ENCODE measurements at places on chromosomes 6 and 20.
A peak's percentile ranks its signal among the peaks of the same experiment; 100 is the strongest.

GRCh38 chr6:169328112-169328801, 74.6 kb upstream of the THBS2 start:
- DNase-seq, result no peak

DNA sequence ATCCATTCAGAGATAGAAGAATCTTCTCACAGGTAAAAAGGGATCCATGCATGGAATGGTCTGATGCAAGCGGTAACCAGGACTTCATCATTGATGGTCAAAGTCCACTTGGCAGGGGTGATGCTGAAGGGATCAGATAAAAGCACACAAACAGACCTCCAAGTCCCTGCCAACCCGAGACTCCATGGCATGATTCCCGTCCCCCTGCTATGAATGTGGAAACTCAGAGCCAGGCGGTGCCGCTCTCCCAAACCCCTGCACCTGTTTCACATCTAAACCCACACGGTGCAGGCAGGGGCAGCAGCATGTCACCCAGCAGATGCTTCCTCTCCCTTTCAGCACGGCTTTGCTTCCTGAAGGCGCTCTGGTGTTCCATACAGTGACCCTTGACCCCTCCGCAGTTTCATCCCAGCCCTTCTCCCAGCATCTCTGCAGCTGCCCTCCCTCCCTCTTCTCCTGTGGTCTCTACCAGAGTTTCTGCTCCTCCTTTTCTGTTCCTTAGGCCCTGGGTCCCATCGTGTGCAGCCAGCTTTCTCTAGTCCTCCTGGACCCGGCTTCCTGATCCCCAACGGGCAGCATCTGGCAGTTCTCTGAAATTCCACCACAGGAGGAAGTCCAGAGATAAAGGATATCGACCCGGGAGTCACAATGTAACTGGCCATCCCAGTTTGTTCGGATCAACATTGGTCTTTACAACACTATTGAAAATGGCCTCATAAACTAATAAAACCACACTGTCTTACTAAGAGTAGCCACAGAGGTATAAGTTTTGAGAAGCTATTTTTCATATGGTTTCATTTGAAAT, 235.0 kb downstream of the TTLL2 start:
- DNase-seq, result no peak

- DNase-seq, result no peak
These were observed 15.9 kb upstream of the MDFI start for GRCh38 chr6:41622206-41622988.

GRCh38 chr6:257031-257725, 35.1 kb upstream of the DUSP22 start:
- no peak for DNase-seq

GRCh38 chr6:19866173-19866984, 29.2 kb downstream of the ID4 start:
- DNase-seq, result peak; percentile 13
